Tibial nerve (tissue), 4 donors: ENCODE measurements at places on chromosomes 3 and 15. TPM values are rescaled to one million over a fixed set of nuclear protein-coding genes. Genes with fewer than 3 reads are reported as not detected.

B3GALNT1 gene
- 5.7 TPM for total RNA-seq

DNA sequence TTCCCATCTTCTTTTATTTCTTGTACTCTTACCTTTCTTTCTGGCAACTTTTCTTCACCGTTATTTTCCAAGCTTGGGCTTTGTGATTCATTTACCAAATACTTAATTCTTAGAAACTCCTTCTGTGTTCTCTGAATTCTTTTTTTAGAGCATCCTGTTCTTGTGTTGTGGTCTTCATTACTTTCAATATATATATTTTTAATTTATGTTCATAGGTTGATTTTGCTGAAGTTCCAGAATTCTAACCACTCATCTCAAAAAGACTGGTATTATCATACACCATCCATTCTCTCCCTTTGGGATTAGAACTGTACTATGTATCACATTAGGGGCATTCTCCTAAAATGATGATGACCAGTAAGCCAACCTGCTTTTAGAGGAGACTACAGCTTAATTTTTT lies 362.3 kb upstream of the CBLB start:
- H3K27ac ChIP-seq, result no peak overlapping the region
- H3K4me3 ChIP-seq, result no peak overlapping the region
- DNase-seq, result no peak

GPR87 gene
- total RNA-seq, result not detected

DNA sequence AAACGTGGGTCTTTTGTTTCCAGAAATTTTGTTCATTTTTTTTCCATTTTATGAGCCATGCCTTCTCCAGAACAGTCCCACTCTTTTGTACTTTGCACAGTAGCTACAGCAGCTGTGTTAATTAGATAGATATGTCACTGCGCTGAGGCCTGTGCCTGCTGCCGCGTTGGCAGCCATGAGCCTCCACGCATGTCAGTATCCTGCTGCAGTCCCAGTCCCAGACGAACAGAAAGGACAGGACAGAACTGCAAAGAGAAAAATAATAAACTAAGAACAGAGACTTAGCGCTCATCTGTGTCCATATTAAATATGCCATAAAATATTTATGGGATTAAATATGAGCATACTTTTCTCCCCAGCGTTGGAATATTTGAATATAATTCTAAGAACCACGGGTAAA lies 442.4 kb upstream of the RARB start:
- DNase-seq, result no peak
- no peak overlapping the region for H3K4me3 ChIP-seq
- no peaks in the 10 kb centered on the region for H3K36me3 ChIP-seq

GRCh38 chr15:45139770-45140169 lies 10.0 kb downstream of the DUOX1 start:
- no peak for DNase-seq
- H3K27ac ChIP-seq, result no peak overlapping the region
- peaks cover 19% of the 10 kb centered on the region for H3K27me3 ChIP-seq
- H3K4me3 ChIP-seq, result no peak overlapping the region
- H3K36me3 ChIP-seq, result no peaks in the 10 kb centered on the region

GRCh38 chr3:42855547-42856380 lies 19.9 kb downstream of the CYP8B1 start:
- no peak for DNase-seq
- H3K36me3 ChIP-seq, result no peaks in the 10 kb centered on the region
- no peak overlapping the region for H3K4me3 ChIP-seq
- H3K27ac ChIP-seq, result no peak overlapping the region

GRCh38 chr3:41674449-41674848 lies 287.5 kb downstream of the ULK4 start:
- no peaks in the 10 kb centered on the region for H3K27me3 ChIP-seq
- no peak overlapping the region for H3K27ac ChIP-seq
- no peak for DNase-seq
- H3K4me3 ChIP-seq, result no peak overlapping the region
- no peaks in the 10 kb centered on the region for H3K36me3 ChIP-seq
